ENCODE measurements at places on chromosomes 6 and 20.

GRCh38 chr6:137043710-137044365 is 927 bp downstream of the IL20RA start:
- DNase-seq, result no peak

- no peak for DNase-seq
Measured at GRCh38 chr6:133778414-133779130, 110.3 kb upstream of the TCF21 start.

DNA sequence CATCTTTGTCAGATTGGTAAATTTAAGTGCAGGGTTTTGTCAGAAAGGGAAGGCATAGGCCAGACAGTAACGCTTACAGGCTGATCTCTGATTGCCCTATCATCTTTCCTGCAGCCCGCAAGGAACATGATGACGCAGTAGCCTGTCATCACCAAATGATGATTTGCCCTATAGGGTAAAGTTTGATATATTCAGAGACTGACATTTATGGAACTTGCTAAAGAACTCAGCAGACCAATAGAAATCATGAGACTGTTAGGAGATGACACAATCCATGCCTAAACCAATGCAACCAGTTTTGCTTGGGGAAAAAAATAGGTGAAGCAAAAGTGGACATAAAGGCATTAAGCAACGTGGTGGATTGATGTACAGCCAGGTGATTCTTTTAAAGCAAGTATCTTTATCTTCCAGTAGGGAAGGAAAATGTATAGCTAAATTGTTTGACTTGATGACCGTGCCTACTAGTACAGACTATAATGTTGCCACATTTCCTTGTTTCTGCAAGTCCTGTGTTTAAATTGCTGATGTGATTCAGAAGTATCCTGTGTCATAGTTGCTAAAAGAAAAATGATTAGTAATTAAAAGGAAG is 2.4 kb downstream of the NUS1 start:
- DNase-seq, result no peak

DNA sequence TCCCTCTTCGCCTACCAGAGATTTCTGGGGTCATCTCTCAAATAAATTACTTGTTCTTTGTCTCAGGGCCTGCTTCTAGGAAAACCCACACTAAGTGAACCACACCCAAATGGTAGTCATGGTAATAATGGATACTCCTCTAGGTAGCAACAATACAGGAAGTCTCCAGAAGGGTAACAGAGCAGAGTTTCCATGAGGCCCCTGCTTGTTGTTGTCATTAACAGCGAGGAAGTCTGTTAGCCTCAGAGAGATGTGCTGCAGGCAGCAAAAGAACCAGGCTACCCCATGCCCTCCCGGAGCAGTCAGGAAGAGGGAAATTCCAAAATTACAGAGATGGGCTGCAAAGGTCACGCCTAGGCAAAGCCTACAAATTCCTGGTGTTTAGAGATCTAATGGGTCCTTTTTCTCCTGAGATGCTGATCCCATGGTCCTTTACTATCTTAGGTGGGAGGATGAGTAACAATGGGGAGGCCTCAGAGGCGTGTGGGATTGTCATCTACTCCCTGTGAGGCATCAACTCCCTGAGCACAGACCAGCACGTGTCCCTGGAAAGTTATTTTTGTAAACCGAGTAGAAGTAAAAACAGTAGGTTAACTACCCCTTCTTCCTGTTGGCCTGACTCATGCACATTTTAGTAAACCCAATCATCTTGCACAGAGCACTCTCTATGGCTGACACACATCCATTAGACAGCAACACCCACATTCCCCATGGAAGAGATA is 10.1 kb downstream of the ISM1 start:
- no peak for DNase-seq

DNA sequence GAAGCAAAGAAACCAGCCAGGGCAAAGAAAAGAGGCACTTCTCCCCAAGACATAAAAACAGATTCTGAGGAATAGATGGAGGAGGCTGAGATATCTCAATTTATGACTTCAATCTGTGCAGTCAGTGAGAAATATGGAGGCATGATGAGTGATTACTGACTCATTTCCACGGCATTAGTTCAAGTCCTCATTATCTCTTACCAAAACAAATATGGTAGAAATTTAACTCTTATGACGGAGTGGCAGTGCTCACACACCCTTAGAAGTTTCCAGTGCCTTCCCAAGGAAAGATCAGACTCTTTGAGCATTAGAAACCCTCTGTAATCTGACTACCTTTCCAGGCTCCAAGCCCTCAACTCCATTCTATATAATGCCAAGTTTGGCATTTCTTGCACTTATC is 364.1 kb downstream of the ARHGAP18 start:
- DNase-seq, result no peak

All from NCI-H446 (cell line).